ENCODE measurements at places on chromosomes 2 and 18.

GRCh38 chr2:100124761-100125160 is 17.6 kb downstream of the AFF3 start:
- DNase-seq = no peak

DNA sequence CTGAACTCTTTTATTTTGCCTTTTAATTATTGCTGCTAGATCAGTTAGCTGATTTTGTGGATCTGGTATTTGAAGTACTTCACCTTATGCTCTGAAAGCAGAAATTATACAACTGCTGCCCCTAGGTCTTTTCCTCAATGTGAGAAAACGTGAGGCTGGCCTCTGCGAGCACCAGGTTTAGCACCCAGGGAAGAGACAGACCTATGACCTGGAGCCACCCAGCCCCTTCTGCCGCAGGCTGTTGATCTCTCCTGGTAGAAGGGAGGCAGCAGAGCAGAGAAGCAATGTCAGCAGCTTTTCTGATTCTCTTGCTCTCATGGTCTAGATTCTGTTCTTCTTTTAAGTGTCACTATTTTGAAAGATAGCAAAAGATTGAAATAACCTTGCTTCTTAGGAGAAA is 19.9 kb downstream of the TRAPPC12 start:
- no peak for DNase-seq

GRCh38 chr2:135829378-135830135 is 7.4 kb downstream of the LCT start:
- no peak for DNase-seq

DNA sequence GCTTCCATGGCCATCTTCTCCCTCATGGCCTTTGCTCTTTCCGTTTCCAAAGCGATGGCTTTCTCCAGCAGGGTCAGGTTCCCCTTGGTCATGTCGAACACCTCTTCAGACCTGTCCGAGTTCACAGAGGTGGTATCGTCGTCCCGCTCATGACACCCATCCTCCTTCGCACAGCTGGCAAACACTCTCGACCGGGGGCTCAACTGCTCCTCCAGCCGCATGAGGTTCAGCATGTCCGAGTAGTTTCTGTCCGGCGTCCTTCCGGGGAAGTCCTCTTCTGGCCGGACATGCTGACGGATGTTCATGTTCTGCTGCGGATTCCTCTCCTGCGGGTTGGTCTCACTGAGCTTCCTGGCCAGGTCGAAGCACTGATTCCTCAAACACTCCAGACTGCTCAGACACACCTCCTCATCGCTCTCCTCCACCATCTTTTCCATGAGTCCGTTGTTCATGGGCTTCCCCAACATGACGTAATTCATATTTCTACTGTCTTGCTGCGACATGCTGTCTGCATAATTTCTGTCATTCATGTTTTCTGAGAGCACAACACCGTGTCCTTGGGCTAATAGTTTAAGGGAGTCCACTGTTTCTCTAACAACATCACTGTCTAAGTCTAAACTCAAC is 178.2 kb upstream of the PXDN start:
- DNase-seq = no peak

DNA sequence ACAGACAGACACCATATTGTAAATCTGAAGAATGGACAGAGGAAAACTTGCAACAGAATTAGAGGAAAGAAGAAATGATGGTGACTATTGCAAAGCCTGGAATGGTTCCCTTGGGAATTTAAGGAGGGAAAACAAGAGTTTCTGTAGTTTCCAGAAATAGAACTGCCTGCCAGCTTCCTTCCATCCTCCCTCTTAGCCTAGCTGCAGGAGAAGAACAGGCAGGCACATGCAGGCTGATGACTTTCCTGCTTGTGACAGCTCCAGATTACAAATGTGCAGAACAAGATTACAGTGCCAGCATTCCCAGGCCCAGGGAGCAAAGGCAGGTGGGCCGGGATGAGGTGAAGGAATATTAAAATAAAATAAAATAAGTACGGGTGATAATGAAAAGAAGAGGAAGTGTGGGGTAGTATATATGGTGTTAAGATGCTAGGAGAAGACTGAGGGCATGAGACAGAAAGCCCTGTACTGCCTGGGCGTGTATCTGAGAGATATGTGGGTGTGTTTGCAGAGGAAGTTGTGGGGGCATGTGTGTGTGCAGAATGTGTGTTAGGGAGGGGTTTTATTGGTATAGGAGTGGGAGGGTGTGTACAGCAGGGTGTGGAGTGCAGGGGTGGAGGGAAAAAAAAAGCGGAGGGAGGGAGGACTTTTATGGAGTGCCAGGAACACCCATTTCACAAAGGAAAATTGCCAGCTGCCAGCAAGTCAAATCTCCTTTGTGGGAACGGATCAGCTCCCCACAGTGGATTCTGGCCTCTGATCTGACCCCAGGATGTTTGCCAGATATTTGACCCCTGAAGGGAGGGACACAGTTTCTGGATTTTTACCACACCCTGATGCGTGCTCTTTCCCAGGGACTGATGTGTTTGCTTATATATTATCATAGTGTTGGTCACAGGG is 43.9 kb upstream of the NEMP2 start:
- peak; percentile 55 for DNase-seq

DNA sequence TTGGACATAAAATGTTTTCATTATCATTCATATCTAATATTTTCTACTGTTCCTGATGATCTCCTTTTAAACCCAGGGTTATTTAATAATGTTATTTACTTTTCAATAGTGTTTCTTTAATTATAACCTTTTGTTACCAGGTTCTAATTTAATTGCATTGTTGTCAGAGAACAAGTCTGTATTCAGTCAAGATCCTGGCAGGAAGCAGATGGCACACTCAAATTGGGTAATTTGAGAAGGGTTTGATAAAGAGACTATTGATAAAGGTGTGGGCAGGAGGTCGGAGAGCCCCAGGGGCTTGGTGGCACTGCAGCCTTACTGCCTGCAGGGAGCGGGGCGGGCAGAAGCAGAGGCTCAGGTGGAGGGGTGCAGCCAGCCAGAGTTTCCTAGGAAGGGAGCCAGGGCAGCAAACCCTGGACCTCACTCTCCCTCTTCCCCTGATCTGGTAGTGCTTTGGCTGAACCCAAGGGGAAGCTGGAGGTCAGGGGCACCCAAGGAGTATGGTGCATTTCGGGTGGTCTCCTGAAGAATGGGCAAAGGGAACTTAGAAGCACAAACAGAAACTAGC is 2.3 kb upstream of the KIF1A start:
- DNase-seq = no peak

- DNase-seq = no peak
Observed at GRCh38 chr18:13261661-13262357, 43.2 kb downstream of the LDLRAD4 start.

DNA sequence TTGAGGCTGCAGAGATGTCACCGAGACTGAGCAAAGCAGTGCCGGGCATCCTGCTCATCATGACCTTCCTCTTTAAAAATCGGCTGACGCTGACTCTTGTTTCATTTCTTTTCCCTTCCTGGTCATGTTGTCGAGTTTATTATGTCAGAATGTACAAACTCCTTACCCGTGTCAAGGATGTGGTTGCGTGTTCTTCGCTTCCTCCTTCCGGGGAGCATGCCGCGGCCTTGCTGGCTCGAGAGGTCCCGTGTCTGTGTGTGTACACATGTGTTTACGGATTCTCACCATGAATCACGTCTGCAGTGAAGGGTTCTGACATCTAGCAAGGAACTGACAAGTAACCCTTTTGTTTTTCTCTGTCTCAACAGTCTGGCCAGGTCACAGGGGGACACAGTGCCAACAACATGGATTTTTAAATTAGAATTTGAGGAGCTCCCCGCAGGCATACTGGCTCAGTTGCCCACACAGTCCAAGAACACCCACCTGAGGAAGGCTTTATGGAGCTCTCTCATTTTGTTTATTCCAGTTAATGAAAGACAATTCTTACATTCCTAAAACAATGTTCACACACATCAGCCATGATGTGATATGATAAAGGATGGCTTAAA is 60.2 kb downstream of the MYT1L start:
- no peak for DNase-seq

- DNase-seq = no peak
Observed at GRCh38 chr2:216758256-216759155, 63.2 kb upstream of the IGFBP5 start.

All from hepatocyte (in vitro differentiated cells).